PC-9 (cell line): ENCODE measurements at places on chromosomes 2 and 18. TPM values are rescaled to one million over a fixed set of nuclear protein-coding genes. Genes with fewer than 3 reads are reported as not detected.

The ATG16L1 gene
- total RNA-seq: 55.7 and 63.9 TPM in 2 replicates

The SDC1 gene
- total RNA-seq: 114 and 128 TPM in 2 replicates

The FAP gene
- not detected in 2 replicates for total RNA-seq

DNA sequence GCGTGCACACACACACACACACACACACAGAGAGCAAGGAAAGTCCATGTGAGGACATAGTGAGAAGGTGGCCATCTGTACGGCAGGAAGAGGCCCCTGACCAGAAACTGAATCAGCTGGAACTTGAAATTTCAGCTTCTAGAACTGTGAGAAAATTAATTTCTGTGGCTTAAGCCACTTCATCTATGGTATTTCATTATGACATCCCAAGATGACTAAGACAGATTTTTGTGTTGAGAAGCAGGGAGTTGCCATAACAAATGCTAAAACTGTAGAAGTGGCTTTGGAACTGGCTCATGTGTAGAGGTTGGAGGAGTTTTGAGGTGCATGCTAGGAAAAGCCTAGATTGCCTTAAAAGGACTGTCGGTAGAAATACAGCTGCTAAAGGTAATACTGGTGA, 63.4 kb upstream of the ZBTB7C start:
- DNase-seq: peak; percentile 50

GRCh38 chr2:138500592-138501424, 762 bp upstream of the SPOPL start:
- no peak for DNase-seq

DNA sequence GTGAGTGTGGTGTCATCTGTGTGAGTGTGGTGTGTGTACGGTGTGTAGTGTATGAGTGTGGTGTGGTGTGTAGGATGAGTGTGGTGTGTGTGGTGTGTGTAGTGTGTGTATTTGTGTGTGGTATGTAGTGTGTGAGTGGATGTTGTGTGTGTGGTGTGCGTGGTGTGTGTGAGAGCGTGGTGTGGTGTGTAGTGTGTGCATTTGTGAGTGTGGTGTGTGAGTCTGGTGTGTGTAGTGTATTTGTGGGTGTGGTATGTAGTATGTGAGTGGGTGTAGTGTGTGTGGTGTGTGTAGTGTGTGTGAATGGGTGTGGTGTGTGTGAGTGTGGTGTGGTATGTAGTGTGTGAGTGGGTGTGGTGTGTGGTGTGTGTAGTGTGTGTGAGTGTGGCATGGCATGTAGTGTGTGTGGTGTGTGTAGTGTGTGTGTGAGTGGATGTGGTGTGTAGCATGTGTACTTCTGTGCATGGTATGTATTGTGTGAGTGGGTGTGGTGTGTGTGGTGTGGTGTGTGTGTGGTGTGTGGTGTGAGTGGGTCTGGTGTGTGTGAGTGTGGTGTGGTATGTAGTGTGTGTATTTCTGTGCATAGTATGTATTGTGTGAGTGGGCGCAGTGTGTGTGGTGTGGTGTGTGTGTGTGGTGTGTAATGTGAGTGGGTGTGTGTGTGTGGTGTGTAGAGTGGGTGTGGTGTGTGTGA, 227.8 kb downstream of the BCL2 start:
- no peak for DNase-seq

DNA sequence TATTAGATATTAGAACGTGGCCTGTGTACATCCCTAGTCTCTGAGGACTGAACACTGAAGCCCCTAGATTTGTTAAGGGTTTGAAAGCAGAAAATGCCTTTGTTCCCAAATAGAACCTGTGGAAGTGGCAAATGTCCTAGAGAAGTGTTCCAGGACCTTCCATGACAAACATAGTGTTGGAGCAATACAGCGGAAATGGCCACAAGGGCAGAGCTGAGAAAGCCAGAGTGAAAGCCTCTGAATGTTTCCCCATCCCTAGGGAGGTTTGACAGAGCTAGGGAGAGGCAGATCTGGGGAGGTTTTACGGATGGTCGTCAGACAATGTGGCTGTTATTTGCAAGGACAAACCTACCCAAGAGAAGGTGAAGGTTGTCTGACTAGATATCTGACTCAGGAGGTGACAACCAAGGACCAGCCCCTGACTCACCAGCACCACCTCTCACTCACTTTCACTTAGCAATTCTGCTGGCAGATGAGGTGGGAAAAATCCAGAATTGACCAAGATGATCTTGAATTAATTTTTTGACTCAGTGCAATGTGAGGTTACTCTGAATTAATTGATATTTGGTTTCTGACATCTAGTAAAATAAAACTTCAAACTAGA, 24.1 kb downstream of the RBM43 start:
- no peak for DNase-seq

DNA sequence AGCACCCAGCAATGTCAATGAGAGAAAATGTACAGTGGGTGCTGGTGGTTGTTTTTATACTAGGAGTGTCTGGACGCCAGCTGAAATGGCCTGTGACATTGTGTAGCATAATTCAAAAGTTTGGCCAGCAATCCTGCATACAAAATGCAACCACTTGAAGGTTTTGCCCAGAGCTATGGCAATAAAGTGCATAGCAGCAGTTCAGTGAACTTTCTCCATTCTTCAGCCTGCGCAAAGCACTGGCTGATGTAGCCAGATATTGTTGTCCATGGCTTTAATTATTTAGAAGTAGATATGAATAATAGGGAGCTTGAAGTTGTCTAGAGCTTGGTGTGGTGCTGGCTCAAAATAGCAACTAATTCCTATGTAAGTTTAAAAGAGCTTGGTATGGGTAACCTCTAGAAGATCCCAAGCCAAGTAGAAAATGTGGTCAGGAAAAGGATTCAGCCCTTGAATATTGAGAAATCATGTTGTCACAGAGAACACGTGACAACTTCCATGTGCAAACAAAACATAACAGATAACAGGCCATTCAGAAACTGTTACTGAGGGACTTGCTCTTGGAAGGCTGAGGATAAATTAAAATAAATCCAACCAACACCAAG, 33.3 kb upstream of the PGAP1 start:
- DNase-seq: no peak

DNA sequence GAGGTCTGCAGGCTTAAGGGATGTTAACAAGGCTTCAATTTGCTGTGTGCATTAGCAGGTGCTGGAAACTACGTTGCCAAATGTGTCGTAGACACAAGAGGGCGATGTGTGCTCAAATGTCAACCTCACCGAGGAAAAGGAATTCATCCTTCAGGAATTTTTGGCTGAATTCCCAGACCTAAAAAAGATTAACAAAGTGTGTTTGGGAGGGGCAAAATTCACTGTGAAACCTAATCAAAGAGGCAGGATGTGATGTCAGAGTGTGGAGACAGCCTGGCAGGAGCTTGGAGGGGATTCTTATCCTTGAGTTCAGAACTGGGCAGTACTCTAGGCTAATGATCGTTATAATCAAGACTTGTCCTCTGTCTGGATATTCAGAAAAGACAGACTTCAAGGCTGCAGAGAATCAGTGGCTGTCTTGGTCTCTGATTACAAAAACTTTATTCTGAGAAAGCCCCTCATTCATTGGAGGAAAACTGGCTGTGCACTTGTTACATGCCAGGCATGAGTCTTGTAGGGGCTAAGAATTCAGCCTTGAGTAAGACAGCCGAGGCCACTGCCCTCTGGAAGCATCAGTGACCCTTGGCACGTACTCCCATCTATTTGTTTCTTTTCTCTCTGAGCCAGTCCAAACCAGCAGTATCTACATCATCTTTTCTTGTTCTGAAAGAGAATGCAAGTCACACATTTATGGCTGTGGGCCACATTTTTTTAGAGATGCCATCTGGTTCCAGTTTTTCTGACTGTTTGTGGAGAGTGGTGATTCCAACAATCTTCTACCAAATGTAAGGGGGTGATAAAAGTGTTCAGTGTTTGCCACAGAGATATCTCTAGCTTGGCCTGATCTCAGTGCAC, 18.7 kb upstream of the SCYGR1 start:
- peak; percentile 95 for DNase-seq

GRCh38 chr18:7459851-7460770, 107.0 kb upstream of the PTPRM start:
- DNase-seq: no peak

DNA sequence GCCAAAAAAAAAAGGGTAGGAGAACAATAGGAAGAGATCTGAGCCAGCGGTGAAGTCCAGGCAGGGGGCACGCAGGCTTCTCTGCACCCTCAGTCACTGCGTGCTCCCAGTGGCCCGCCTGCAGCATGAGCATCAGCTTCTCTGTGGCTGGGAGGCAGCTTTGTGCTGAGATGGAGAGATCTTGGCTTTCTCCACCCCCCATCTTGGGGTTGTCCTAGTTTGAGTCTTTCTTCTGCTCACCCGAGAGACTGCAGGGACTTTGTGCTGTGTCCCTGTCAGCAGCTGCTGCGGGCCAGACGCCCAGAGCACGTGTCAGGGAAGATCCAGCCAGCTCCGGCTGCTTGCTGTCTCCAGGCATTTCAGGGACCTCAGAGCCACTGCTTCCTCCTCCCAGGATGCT, 20.3 kb downstream of the TRAPPC12 start:
- DNase-seq: no peak

DNA sequence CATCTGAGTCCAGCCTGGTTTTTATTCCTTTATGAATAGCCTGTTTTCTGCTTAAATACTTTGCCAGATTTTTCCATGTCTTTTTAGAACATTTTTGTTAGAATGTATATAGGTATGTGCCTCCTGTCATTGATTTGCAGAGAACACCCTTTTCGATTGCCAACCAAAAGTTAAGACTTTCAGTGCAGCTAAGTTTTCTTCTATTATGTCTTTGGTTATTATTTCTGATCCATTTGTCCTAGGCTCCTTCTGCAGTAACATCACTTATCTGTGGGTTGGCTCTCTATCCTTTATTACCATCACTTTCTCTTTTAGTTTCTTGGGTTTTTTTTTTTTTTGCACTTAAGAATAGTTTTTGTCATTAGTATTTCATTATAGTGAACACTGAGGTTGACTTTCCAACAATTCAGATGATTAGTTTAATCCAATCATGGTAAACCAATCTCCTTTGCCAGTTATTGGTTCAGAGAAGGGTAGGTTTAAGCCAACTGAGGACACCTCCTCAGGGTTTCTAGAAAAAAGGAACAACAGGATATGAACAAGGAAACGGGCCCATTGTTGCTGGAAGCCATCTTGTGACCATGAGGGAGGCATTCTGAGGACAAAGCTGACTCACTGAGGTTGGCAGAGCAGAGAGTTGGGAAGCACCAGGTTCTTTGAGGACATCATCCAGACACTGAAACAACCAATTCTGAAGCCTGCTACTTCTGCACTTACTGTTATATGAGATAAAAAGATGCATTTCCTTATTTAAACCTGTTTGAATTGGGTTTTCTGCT, 37.9 kb upstream of the GBX2 start:
- DNase-seq: no peak

- DNase-seq: no peak
Observed at GRCh38 chr2:567865-568638, 109.2 kb downstream of the TMEM18 start.

DNA sequence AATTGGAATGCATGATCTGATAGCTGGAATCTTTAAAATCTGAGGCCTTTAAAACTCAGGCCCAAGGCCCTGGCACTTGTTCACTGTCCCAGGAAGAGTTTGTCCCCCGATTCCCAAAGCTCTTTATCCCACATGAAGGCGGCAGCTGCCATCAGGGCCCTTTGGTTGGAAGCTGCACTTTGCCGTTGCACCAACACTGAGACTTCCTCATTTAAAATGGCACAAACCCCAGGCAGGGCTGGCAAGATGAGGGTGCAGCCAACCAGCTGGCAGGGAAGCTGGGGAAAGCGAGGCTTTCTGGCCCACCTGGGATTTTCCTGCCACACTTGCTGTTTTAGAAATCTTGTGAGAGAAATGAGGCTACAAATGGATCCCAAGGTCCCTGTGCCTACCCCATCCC, 6.3 kb downstream of the FLACC1 start:
- no peak for DNase-seq
